ENCODE measurements at places on chromosomes 5 and 9.

DNA sequence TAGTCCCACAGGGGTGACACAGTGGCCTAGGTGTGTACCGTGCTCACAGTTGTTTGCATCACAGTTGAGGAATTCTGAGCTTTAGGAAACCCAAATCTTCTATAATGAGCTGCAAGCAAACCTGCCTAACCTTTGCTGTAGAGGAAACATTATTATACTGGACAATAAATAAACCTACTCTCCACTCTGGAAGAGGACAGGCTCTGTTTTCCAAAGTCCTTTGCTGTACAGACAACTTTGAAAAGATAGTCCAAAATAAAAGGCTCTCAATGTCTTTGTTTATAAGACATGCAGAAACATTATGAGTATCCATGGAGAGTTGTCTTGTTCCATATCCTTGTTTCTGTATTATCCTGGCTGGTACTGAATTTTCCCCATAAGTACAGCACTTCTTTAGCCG is 29.4 kb downstream of the ZNF131 start:
- DNase-seq: no peak

DNA sequence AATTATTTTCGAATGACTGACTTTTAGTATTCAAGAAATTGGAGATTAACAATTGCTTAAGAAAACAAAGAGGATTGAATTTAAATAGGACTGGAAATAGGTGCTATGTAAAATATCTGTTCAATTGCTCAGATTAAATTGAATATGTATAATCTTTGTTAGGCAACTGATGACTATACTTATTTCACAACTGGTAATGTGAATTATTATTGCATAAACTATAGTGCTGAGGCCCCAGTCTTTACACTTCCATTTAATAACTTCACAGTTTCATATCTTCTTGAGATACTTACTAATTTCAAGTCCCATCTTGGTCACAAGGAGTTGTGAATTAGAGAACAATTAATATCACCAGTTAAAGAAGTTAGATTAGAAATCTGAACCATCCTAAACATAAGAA is 16.7 kb downstream of the CEP78 start:
- DNase-seq: no peak

DNA sequence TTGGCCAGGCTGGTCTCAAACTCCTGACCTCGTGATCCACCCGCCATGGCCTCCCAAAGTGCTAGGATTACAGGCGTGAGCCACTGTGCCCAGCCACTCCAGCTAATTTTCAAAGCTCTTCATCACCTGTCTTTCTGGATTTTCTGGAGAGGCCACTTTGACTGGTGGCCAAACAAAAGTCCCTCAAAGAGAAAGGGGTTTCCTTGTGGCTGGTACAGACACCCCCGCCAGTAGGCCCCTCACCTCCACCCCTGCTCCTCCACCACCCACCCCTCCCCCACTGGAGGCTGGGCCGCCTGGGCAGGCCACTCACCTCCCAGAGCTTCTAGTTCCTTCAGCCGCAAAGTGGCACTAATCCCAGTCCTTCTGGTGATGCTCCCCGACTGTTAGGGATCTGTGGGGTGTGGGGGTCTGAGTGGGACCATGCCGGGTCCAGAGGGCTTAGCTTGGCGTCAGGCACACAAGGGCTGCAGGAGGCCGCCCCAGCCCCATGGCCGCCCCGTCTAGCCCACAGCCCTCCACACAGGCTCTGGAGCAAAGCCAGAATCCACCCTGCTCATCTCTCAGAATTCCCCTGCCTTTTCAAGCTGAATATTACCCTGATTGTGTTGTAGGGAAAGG is 182.0 kb upstream of the IER5L start:
- no peak for DNase-seq

DNA sequence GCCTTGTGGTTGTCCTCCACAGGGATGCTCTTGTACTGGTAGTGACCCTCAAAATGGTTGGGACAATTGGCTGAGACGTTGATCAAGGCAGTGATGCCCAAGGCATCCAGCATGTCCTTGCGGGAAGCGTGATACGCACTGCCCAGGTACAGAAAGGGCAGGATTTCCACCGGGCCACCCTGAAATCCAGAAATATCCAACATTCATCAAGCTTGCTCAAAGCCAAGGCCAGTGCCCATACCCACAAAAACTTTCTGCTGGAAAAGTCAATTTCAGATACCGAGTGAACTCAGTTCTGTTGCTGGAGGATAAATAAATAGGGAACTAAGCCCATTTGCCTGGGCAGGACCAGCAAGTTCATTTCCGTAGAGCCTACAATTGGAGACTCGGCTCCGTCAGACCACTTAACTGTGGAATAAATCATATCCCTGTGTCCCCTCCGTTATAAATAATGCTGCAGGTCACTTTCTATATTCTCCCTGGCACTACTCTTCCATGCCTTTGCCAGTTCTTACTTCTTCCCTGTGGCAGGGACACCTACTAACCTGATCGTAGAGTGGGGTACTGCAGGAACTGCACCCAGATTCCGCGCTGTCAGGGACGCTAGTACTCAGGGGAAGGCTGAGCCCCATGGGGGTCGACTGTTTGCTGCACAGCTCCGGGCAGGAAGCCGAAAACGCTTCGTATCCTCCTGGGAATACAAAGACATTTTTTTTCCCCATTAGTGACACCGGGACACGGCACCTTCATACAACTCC is 1.2 kb downstream of the DUSP1 start:
- DNase-seq: no peak

DNA sequence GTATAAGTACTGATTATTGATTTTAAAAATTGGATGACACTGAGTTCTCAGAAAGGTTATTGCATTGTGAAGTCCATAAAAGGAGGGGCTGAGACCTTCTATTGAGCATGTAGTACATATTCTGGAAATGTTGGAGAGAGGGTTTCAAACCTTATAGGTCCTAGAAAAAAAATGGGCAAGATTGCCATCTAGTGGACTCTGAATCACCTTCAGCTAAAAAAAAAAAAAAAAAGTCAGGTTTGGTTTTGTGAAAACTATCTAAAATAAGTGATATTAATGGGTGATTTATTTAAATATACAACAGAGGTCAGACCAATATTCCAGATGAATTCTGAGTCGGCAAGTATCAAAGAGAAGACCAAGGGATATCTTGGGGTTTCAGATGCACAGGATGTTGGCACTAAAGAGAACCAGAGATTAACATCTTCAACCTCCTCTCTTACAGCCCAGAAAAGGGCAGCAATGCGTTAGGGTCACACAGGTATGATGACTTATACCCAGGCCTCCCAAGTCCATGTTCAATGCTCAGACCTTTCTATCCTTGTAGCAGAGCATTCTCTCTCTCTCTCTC is 109.8 kb upstream of the NMUR2 start:
- no peak for DNase-seq

GRCh38 chr5:143716881-143717280 is 95.1 kb upstream of the HMHB1 start:
- DNase-seq: no peak

GRCh38 chr5:14267991-14268708 is 125.0 kb downstream of the TRIO start:
- DNase-seq: no peak

DNA sequence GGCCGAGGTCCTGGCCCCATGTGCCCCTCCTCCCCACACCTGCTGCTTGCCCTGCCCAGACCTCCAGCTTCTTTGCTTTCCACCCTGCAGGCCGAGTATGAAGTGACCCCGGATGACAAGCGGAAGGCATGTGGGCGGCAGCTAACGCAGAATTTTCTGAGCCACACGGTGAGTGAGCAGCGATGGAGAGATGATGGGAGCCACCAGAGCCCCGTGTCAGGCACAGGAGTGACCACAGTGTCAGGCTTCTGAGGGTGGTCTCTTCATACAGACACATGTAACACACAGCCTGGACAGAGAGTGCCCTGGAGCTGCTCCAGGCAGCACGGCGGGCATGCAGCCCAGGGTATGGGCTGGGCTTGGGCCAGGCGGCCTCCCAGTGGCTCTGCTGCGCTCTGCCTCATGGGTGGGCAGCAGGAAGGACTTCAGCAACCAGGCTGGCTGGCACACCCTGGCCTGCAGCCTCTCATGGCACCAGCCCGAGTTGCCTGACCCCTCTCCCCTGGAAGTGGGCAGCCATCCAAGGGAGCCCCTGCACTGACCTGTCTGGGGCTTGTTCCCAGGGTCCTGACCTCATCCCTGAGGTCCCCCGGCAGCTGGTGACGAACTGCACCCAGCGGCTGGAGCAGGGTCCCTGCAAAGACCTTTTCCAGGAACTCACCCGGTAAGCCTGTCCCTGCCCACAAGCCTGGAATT is 5.8 kb downstream of the GRK6 start:
- DNase-seq: no peak

- no peak for DNase-seq
Observed at GRCh38 chr9:33177639-33178038, 10.5 kb upstream of the B4GALT1 start.

- no peak for DNase-seq
Observed at GRCh38 chr9:121527371-121527770, 27.7 kb upstream of the GGTA1 start.

- no peak for DNase-seq
Observed at GRCh38 chr5:36152324-36153297, 700 bp downstream of the SKP2 start.

DNA sequence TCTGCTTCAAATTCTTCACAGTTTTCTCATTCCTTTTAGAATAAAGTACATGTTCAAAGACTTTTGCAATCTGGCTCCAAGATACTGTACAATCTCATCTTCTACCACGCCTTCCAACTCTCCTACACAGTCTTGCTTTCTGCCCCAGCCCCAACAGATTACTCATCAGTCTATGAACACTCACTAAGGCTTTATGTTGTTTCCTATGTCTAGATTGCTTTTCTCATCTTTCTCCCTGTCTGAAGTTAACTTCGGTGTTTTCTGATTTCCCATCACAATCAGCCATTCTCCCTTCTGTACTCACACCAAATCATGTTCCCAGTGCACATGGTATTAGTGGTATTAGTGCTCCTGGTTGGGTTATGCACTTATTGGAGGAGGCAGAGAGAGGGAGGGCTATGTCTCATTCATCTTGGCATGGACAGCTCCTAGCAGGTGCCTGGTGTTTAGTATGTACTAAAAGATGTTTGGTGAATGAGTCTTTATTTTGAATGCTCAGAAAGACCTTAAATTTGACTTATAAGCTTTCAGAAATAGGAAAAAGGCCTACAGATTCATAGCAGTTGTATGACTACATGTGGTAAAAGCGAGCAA is 44.0 kb upstream of the ZNF608 start:
- no peak for DNase-seq

- no peak for DNase-seq
Observed at GRCh38 chr5:14503681-14504331, 77.8 kb upstream of the OTULINL start.

DNA sequence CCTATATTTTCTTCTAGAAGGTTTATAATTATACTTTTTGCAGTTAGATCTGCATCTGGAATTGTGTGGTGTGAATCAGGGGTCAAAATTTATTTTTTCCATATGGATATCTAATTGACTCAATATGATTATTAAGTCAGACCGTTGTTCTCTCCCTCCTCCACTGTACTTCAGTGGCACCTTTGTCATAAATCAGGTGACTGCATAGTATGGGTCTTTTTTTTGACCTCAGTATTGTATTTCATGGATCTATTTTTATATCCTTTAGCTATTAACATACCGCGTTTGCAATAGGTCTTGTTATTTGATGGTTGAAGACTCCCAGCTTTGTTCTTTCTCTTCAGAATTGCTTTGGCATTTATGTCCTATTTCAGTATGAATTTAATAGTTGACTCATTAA is 107.4 kb downstream of the BOD1 start:
- DNase-seq: no peak

DNA sequence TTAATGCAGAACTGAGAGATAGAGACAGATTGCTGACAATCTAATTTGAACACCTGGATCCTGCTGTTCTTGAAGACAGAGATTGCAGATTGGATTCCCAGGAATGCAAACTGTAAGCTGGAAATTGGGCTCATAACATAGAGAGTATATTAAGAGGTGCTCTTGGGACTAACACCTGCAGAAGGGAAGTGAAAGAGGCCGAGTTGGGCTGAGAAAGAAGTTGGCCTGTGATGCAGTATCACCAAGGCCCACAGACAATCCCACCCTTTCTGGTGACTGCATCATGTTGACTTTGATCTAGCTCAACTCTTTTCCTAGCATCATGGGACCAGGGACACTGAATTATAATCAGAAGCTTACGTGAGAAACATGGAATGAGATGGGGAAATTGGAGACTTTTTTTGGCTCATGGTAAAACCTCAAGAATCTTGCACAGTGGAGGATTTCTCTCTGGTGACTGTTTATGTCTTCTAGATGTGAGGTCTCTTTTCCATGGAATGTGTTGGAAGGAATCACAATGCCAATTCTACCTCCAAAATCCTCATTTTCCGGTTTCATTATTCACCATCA is 36.5 kb upstream of the NUDT12 start:
- no peak for DNase-seq

DNA sequence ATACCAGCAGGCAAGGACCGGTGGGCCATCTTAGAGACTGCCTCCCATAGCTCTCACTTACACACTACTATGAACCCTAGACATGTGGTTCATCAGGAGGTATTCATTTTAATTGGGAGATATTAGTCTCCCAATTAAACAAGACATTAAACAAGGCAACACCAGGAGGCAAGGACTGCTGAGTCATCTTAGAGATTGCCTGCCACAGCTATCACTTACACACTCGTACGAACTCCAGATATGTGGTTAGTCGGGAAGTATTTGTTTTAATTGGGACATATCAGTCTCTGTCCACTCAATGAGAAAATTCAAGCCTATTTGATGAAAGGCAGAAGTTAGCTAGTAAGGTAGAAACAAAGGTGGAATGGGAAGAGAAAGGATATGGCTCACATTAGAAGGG is 343.9 kb downstream of the NFIB start:
- DNase-seq: no peak

GRCh38 chr5:94360382-94361130 is 257.8 kb downstream of the KIAA0825 start:
- DNase-seq: no peak

- DNase-seq: no peak
Observed at GRCh38 chr5:130875656-130876055, 289.4 kb downstream of the HINT1 start.

DNA sequence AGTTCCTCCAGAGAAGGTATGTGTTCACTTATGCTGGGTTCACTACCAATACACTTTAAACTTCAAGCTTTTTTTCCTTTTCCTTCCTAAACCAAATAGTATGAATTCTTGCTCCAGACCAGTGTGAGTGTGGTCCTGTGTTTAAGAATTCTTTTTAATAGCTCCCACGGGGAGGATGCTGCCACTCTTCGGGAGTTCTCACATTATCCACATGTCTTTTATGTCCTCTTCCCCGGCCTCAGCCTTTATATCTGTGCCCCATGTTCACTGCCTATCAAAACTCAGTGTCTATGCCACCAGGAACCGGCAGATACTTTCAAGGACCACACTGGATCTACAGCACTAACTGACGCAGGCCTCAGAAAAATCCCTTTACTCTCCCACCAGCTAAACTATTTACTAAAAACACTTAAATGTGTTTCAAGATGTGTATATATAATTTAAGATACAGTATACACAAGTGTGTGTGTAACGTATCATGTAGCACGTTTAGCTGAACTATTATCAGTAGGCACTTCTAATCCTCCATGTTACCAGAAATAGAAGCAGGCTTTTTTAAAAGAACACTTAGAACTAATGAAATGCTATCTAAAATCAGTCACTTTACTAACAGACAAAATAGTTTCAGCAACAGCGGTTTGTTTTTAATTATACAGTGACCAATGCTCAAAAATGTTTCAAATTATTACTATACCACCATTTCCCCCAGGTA is 88.0 kb downstream of the PLPP1 start:
- no peak for DNase-seq
